ENCODE measurements at places on chromosomes 6 and 20. TPM values are rescaled to one million over a fixed set of nuclear protein-coding genes. Genes with fewer than 3 reads are reported as not detected.

The PI16 gene
- total RNA-seq, result not detected

The KCNK16 gene
- total RNA-seq, result not detected

The COL12A1 gene
- total RNA-seq, result 9.0 TPM

The EDN1 gene
- 24.0 TPM for total RNA-seq

The KHDC1L gene
- not detected for total RNA-seq

The CENPB gene
- total RNA-seq, result 94.1 TPM

The THBD gene
- 0.07 TPM for total RNA-seq

- no peak for DNase-seq
Measured at GRCh38 chr20:34948030-34948429, 7.6 kb downstream of the GSS start.

DNA sequence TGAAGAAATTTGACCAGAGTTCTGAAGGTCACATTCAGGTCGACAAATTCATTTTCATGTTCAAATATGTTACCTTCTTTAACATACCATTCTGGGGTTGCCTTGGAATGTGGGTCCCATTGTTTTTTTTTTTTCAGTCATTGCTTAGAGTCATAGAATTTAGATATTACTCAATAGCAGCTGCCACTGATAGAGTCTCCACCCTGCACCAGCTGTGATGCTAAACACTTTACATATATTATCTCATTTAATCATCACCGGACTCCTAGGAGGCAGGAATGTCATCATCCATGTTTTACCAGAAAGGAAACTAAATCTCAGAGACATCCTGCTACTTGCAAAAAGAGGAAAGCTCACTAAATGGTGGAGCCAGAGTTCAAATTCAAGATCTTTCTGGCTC is 204.7 kb downstream of the ESR1 start:
- DNase-seq, result no peak

DNA sequence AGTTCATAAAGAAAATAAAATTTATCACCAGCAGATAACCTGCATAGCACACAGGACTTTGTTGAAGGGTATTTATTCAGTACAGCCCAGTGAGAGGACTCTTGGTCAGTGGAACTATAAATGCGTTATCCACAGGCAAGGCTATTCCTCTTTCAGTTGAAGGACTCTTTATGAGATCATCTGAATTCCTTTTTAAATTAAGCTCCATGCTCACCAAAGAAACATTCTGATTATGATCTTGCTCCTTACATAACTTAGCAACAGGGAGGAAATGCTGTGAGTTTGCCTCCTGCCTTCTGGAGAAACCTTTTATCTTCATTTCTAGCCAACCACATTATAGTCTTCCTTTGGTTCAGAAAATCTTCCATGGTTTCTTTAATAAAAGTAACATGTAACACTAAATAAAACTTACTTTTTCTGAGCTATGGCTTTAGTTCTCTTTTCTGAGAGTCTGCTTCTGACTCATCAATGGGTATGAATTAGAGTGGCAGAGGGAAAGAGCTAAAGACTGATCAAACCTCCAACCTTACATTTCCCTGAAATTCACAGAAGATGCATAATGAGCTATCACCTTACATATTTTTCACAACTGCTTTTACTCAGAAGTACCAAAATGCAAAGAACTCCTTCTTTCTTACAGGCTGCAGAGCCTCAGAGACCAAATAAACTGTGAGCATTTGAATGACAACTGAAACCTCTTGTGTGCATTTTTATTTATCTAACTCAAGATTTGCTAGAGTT is 267.2 kb downstream of the ADGRG6 start:
- peak; percentile 35 for DNase-seq

GRCh38 chr20:56702931-56703840 is 74.1 kb downstream of the TFAP2C start:
- DNase-seq, result no peak

DNA sequence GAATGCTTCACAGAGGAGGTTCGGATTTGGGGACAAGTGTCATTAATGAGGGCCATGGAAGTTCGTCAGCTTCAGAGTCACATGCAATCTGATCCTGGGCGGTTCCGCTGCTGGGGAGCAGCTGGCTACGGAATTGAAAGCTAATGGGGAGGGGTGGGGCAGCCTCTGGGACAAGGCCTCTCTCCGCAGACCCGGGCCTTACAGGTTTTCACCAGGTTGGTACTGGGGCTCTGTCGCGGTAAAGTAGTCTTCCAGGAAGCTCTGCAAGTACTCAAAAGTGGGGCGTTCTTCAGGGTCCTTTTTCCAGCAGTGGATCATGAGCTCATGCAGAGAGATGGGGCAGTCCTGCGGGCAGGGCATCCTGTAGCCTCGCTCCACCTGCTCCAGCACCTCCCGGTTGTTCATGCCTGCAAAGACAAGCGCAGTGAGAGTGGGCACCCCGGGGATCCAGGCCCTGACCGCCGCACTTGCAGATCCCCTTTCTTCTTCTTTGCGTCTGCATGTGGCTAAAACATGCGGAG is 55.9 kb upstream of the TRAF3IP2 start:
- DNase-seq, result no peak

DNA sequence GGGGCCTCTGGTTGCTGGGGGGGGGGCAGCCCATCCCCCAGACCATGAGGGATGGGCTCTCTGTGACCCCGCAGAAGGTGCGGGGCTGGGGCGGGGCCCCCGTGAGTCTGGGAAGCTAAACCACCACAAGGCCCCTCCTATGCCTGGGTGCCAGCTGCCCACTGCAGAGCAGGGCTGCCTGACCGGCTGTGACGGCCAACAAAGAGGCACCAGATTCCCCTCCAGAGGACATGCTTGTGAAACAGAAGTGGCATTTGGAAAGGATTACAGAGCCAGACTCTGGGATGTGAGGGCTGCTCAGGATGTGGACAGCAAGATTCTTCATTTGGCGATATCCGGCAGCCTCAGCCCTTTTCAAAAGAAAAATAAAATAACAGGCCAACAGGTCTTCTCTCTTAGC is 16.5 kb upstream of the NTSR1 start:
- no peak for DNase-seq

DNA sequence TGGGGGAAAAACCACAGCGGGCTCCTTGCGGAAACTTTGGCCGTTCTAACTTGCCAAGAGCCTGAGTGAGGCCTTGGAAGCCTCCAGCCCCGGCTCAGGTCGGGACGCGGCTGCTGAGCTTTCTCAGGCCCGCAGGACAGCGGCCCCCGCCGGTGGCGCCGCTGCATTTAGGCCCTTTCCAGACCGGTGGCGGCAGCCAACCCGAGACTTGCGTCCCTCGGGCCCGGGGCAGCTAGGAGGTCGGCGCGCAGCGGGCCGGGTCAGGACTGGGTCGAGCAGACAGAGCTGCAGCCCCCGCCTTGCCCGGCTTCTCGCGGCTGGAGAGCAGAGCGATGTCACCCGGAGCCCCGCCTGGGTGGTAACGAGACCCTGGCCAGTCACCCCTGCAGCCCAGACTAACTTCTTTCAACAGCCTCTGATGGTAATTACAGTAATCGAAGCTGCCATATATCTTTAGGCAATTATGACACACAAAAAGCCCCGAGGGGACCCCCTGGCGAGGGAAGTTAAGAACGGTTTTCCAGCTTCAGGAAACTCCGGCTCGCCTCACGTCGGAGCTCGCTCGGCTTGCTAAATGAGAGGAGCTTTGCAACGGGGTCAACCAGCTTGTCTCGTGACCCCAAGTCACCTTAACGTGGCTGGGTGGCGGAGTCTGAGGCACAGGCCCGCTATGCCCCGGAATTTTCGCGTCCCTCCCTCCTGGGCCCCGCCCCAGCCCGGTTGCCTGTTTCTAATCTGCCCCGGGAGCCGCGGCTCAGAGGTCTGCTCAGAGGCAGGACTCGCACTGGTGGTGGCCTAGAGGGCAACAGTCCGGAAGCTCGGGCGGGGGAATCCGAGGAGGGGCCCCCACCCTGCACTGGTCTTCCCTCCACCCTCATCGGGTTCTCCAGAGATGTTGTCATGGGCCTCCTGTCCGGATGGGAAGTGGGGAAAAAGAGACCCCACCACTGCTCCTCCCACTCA is 3.0 kb downstream of the NR2E1 start:
- DNase-seq, result no peak

- peak; percentile 16 for DNase-seq
Measured at GRCh38 chr20:35617397-35618262, 2.0 kb downstream of the SPAG4 start.

GRCh38 chr20:19880256-19881079 is 122.4 kb downstream of the RIN2 start:
- peak; percentile 66 for DNase-seq

GRCh38 chr20:46101957-46102356 is 12.2 kb upstream of the NCOA5 start:
- no peak for DNase-seq

DNA sequence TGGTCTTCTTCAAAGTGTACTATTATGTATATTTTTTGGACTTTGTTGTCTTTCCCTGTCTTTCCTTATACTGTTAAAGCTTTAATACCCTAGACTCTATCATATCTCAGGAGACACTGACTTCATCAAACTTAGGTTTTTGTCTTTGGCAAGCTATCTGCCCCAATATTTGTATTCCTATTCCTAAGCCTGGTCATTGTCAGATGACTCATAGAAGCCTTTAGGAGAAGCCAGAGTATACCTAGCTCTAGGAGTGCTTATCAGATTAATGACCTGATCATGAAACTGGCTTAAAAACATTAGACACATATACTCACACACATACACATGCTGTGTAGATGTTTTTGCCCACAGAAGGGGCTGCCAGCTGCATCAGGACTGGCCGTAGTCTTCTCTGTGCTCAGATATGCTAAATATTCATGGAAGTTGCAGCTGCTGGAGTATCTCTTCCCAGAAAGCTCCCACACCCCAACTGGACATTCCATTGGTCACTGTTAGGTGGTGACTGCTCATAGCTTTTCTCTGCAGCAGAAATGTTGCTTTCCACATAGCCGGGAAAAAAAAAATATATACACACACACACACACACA is 102.0 kb downstream of the ANKS1A start:
- no peak for DNase-seq

DNA sequence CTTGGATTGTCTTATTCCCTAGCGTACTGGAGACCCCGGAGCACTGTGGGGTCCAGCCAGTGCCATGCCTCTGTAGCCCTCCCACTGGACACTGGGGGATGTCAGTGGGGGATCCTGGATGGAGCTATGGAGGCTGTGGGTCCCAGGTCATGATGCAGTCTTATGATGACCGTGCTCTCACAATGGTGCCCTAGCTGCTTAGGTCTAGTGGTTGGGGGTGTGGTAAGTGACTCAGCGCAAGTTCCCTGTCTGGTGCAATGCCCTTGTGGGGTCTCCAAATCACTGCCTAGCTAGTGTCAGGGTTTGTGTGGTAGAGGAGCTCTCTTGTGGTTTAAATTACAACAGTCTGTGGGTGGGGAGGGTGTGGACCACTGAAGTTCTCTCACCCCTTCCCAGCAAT is 135.4 kb downstream of the CDC5L start:
- no peak for DNase-seq

- no peak for DNase-seq
Measured at GRCh38 chr20:47768016-47768824, 17.1 kb downstream of the SULF2 start.

- peak; percentile 92 for DNase-seq
Measured at GRCh38 chr20:53828682-53829254, 235.1 kb upstream of the ZNF217 start.

GRCh38 chr6:154478701-154479060 is 31.8 kb downstream of the CNKSR3 start:
- DNase-seq, result no peak

DNA sequence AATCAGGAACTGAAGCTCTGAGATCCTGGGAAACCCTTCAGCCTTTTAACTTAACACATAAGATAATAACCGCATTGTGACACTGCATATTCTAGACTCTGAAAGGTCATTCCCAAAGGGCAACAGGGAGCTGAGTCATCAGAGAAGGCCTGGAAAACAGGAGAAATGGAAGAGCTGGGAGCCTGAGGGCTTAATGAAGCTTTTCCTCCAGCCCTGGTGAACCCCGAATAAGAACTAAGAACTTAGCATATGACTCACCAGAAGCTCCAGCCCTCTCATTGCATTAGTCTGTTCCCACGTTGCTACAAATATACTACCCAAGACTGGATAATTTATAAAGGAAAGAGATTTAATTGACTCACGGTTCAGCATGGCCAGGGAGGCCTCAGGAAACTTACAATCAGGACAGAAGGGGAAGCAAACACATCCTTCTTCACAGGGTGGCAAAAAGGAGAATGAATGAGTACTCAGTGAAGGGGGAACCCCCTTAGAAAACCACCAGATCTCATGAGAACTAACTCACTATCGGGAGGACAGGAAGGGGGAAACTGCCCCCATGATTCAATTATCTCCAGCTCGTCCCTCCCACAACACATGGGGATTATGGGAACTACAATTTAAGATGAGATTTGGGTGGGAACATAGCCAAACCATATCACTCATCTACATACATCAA is 648.5 kb downstream of the TFAP2A start:
- peak; percentile 94 for DNase-seq

DNA sequence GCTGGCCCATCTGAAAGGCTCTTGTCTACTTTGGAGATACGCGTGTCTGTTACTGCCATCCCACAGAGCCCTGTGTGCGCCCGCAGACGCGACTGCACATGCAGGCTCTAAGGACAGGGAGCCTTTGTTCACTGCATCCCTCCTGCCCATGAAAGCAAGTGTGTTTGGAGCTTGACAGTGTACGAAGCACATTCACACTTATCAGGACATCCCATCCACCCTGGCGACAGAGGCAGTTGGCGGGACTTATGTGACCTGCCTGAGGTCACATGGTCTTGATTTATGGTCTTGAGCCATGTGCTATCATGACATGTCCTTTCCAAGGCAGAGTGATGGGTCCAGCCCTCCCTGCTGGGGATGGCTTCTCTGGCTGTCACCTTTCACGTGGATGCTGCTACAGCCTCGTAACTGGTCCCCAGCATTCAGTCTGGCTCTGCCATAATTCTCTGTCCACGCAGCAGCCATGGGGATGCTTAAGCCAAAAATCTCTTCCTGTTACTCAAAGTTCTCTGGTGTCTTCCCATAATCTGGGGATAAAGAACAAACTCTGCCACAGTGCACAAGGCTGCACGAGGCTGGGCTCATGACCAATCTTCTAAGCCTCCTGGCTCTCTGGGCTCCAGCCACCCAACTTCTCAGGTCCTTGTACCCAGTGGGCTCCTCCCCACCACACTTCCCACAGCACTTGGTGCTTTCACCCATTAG is 36.3 kb upstream of the FAM83D start:
- DNase-seq, result no peak

Measured in A172 (cell line).